ENCODE measurements at places on chromosomes 6 and 20.

DNA sequence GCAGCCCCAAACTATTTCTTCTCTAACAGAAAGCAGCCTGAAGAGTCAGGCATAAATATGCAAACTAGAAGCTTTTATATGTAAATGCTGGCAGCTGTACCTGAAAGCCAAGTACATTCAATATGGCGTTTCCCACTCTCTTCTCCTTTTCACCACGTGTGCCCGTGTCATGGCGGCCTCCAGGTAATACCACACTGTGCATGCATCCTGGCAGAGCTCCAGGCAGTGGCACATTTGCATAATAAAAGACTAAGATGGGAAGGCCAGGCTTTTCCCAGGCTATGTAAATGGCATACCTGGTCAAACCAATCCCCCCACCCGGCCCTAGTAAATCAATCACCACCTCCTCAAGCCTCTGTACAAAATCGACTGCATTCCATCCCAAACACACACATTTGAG, 120.6 kb downstream of the MMUT start:
- DNase-seq, result no peak

DNA sequence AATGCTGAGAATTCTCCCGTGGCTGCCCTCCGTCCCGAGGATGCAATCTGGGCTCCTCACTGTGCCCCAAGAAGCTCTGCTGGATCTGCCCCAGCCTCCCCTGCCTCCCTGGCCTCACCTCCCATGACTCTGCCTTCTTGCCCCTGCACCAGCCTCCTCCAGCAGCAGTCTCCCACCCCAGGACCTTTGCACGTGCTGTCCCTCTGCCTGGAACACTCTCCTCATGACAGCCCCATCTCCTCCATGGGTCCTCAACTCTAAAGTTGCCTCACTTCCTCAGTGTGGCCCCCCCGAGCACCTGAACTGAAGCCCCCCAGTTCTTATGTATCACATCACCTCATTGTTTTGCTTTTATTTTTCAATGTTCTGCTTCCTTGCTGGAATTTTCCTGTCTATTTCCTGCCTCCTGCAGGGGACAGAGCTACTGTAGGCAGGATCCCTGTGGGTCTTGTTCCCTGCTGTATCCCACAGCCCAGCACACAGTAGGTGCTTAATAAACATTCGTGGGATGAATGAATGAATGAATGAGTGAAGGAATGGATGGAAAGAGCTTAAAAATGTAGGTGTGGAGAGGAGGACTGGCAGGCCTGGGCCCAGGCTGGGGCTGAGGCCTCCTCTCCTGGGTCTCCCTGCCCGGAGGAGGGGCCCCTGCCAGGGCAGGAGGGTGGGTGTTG, 42.2 kb downstream of the CEBPB start:
- DNase-seq, result no peak

DNA sequence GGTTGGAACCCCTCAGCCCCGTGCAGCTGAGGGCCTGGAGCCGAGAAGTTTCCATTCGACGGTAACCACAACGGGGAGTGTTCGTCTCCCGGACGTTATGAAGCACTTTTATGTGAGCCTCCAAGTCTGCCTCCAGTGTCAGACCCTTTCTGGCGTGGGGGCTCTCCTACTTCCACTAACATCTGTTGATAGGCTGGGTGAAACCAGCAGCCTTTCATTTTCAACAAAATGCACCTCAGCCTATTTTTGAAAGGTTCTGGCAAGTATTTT, 257.4 kb downstream of the THBS2 start:
- no peak for DNase-seq

DNA sequence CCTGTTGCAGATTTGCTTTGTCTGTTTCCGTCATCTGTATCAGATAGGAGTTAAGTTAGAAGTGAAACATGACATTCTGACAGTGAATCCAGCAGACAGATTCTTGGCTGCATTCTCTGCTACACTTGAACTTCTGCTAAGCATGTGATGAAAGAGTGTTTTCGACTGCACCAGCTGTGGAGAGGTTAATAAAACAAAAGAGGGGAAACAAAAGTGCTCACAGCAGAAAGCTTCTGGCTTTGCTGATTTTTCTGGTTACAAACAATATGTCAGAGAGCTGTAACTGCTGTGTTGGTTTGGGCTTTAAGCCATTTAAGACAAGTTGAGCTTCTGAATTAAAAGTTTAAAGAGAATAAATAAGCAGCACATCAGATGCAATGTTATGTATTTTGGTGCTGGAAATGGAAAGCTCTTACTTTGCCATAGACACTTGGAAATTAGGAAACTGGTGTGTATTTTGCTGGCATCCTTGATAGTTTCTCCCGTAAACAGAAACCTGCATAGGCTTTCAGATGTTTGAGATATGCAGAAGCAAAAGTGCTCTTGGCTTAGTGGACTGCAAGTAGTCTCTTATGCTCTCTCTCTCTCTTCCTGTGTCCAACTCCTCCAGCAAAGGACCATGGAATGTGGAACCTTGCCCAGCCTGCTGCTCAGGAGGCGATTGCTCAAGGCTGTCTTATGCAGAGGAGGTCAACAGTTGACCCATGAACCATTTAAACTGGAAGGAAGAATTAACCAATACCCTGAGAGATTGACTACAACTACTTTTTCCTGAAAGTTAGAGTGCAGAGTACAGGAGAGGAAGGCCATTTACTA, 104.9 kb downstream of the RPS12 start:
- DNase-seq, result no peak

DNA sequence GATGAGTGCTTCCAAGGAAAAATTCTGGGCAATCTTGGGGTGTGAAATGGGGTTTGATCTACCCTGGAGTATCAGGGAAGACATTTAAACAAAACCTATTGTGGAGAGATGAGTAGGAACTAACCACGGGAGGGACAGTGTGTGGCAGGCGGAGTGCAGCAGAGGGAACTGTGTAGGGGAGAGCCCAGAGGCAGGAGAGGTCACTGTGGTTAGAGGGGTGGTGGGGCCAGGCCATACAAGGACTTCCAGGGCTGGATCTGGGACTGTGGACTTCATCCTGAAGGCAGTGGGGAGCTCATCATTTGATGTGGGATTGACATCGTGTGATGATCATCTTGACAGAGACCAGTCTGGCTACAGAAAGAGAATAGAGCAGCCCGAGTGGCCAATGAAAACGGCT, 89.0 kb downstream of the TOX2 start:
- no peak for DNase-seq

DNA sequence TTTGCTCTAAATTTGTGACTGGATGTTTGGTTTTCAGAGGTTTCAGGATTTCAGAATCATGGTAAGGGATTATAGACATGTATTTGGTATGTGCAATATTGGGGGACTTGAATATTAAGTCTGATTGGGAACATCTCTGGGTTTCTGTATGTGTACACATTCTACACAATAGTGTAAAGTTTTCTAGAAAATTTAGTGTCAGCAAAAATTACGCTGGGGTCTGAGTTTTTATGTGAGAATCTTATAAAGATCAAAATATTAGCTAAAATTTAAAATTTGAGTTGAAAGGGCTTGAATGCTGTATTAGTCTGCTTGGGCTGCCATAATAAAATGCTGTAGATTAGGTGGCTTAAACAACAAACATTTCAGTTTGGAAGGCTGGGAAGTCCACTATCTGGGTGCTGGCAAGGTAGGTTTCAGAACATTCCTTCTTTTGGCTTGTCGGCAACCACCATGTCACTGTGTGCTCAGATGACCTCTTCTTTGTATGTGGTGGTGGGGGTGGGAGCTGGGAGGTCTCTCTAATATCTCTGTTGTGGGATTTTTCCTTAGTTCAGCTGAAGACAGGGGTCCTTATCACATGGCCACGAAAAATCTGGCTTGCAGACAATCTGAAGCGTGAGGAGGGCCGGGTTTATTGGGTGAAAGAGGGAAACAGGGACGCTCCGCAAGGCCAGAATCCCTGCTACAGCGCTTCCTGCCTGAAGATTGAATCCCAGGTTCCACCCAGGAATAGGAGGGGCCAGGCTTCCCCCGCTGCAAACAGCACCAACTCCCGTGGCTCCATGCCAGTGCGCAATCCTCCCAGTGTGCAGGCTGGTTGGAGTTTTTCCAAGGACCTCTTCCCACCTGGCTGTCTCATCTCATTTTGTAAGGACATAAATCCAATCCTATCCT, 299.7 kb downstream of the PLCB1 start:
- DNase-seq, result no peak

DNA sequence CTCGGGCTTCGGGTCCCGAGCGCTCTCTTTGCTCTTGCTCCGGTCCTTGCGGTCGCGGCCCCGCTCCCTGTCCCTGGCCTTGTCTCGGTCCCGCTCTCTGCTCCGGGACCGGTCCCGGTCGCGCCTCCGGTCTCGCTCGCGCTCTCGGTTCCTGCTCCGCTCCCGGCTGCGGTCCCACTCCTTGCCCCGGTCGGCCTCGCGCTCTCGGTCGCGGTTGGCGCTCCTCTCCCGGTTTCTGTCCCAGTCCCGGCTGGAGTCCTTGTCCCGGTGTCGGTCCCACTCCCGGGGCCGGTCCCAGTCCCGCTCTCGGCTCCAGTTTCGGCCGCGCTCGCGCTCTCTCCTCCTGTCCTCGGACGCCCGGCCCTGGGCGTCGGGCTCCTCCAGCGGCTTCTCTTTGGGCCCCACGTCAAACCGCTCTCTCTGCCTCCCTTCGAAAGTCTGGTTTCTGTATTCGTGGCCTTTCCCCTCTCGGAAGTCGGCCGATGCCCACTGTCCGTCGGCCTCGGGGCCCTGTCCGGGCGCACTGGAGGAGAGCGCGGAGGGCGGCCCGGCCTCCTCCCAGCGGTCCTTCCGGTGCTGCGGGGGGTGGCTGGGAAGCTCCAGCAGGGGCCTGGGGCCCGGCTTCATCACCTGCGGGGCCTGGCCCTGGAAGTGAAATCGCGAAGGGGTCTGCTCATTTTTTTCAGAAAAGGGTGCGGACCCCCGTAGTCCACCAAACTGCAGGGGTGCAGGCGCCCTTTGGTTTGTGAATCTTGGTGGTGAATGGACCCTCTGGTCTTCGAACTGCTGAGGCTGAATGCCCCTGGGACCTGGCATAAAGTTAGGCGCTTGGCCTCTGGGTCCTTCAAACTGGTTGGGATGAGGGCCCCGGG, 17.9 kb upstream of the TCFL5 start:
- DNase-seq, result no peak

DNA sequence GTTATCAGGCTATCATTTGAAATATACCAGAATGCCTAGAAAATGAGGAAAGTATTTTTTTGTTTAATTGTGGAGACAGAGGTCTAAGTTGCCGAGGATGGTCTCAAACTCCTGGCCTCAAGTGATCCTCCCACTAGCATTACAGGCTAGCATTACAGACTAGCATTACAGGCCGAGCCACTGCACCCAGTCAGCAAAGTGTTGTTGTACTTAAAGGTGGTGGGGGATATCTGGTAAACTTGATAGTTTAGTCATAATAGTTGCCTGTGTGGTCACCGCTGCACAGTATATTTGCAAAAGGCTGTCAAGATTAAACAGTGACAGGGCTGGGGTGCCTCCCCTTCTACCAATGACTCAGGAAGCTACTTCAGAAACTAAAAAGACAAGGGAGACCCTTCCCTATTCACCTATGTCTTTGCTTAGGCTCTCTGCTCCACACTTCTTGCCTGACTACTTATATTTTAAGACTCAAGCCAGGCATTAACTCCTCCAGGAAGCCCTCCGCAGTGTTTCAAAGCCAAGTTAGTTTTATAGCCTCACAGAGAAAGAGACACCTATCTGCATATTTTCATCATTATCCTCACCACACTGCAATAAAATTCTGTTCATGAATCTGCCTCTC, 3.1 kb upstream of the AKIRIN2 start:
- DNase-seq, result peak; percentile 47

DNA sequence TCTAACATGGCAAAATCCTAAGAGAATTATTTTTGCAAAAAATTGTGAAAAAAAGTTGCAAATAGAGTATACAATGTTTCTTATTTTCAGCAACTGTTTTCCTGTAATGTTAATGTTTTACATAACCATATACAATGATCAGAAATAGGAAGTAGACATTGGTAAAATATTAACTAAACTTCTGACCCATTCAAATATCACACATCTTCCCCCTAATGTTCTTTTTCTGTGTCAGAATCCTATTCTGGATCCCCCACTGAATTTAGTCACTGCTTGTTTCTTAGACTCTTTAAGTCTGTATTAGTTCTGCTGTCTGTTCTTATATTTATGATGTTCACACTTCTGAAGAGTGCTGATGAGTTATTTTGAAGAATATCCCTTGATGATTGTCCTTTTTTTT, 62.0 kb downstream of the HFE start:
- no peak for DNase-seq

- DNase-seq, result no peak
Measured at GRCh38 chr6:101286146-101286545, 107.4 kb upstream of the GRIK2 start.

DNA sequence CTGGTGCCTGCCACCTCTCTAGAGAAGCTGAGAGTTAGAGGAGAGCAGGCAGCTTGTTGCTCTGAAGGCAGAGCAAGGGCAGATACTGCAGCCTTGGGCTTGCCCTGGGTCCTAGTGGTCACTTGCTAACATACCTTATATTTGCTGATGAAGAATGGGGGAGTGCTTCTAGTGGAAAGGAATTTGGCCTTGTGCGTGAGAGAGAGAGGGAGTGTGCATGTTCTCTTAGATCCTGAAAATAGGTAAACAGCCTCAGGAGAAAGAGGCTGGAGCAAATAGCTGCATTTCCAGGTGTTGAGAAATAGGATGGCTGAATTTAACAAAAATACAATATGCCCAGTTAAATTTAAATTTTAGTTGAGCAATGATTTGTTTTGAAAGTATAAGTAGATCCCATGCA, 724.5 kb upstream of the FLRT3 start:
- no peak for DNase-seq

- no peak for DNase-seq
Measured at GRCh38 chr6:113690281-113691259, 166.6 kb upstream of the MARCKS start.

DNA sequence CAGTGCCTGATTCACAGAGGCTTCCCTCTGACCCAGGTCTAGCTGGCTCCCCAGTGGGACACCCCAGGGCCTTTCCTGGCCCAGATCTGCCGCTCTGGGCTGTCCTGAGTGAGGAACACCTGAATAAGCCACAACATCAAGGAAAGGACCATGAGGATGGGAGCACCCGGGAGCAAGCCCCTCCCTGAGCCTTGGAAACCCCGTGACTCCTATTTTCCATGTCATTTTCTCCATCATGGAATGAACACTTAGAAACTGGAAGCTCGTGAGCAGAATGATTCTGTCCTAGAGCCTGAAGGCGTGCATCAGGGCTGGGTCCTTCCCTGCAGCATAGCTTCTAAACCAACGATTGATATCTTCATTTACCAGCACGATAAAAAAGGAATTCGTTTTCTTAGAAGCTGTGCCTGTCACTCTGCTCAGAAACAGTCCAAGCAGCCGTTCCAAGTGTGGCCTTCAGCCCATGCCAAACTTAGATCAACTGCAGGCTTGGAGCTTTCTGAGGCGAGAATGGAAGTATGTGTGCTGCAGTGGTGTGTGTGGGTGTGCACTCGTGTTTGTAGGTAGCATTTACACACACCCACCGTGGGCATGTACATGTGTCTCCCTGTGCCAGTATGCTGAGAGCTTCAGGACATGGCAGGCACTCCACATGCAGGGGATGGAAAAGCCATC, 83.2 kb upstream of the FOXC1 start:
- DNase-seq, result no peak

- DNase-seq, result no peak
Measured at GRCh38 chr6:75183099-75183541, 22.7 kb downstream of the COL12A1 start.

DNA sequence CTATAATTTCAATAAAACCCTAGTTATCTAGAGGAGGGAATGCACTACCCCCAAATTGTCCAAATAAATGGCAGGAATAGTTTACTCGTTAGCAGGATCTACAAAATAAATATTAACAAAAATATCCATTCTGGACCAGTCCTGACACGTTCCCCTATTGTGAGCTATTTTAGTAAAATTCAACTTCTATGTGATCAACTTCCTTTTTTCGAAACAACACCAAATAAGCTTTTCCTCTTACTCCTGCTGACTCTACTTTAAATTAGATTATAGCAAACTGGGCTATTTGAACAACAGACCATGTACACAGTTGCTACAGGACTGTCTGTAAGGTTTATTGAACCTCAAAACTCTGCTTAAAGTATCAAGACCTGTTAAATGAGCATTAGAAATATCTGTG, 154.3 kb downstream of the IPCEF1 start:
- no peak for DNase-seq
